ENCODE measurements at places on chromosomes 13 and 19.
A peak's percentile ranks its signal among the peaks of the same experiment; 100 is the strongest.

- DNase-seq, result no peak
Measured at GRCh38 chr19:14582894-14583340, at the start of gene CLEC17A. TSS of gene CLEC17A (plus strand) at chr19:14583084. CDS start at chr19:14583161, 77 bp downstream.

- no peak for DNase-seq
Measured at GRCh38 chr13:101013245-101013644, 338.6 kb upstream of the TMTC4 start.

DNA sequence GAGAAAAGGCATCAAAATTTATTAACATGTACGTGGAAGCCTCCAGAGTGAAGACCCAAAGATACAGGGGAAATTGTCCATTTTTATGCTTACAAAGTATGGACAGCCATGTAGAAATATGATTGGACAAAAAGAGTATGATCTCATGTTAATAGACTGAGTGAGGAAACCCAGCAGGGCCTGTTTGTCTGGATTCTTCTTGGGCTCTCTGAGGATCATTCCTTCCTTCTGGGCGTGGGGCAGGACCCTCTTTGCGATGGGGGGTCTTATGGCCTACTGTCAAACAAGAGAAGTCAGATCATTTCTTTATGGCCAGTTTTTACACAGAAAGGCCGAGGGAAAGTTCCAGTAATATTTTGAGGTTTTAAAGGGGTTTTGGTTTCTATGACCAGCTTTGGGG is 110.8 kb downstream of the ESD start:
- DNase-seq, result no peak

- no peak for DNase-seq
Measured at GRCh38 chr19:18895824-18896341, at the start of gene CERS1. TSS of gene CERS1 (minus strand) at chr19:18896158. CDS start at chr19:18896072, 86 bp downstream.

DNA sequence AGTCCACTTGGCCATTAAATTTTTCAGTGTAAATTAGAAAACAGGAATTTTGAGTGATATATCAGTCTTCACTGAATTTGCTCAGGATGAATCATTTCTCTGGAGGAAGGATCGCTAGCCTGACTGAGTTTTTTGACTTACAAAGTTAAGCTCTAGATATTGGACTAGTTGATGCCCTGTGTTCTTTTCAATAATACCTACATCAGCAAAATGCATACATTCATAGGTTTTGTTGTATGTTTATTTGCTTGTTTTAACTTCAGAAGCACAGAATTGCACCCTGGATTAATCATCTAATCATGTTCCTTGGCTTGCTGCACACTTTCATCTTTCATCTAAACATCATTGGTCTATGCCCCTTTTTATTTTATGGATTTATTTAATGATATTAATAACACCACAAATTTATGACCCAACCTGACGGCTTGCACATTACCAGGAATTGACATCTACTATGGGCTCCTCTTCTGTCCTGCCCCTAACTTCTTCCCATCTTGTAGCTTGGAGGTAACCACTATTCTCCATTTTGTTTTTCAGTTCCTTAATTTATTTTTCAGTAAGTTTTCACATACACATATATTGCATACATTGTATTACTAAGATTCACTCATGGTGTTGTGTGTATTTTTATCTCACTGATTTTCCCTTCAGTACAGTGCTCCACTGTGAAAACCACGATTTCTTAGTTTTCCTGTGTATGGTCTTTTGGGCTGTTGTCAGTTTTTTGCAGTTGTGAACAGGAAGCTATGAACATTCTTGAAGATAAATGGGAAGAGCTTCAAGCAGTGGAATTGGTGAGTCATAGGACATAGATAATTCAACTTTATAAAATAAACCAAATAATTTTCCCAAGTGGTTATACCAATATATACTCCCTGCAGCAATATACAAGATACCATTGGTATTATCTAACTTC is 23.3 kb downstream of the COMMD6 start:
- DNase-seq, result no peak

DNA sequence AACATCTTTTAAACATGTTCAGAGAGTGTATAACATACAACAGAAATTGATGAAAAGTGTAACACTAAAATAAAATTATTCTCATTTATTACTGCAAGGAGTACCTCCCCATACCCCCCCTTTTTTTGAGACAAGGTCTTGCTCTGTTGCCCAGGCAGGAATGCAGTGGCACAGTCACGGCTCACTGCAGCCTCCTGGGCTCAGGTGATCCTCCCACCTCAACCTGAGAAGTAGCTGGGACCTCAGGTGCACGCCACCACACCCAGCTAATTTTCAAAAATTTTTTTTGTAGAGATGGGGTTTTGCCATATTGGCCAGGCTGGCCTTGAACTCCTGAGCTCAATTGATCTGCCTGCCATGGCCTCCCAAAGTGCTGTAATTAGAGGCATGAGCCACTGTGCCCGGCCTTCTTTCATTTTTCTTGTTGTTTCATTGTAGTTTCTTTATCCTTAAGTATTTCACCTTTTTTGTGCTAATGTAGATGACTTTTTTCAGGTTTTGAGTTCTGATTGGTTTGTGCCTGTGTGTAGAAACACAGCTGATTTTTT is 28.3 kb downstream of the GATAD2A start:
- no peak for DNase-seq

- DNase-seq, result no peak
Measured at GRCh38 chr19:48308631-48309586, 16.4 kb upstream of the EMP3 start.

DNA sequence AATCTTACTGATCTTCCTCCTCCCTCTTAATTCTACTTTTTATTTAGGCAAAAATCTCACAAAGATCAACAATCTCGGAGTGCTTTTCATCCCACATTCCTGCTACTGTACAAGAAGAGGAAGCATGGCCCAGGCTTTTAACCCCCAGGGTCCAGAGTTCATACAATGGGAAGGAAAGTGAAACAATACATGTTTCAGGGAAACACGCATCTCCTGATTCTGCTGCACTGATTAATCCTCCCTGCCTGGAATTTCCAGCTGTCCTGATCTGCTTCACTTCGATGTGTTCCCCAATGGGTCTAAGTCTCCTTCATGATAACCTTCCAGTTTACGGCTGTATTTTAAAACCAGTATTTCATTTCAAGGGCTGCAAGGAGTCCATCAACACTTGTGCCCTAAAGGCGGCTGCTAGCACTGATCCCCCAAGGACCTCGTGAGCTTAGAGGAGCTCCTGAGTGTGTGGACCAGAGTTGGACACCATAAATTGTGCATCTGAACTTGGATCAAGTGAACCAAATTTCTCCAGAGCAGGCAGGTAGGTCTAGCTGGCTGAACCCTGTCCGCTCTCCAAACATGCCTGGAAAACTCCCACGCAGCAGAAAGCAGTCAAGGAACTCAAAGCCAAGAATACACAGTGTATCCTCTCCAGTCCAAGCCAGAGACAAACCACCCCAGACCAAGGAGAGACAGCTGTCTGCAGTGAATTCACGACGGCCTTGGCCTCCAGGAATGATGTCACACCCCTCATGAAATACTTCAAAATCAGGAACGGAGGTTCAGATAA is 44.3 kb downstream of the COL4A1 start:
- no peak for DNase-seq

DNA sequence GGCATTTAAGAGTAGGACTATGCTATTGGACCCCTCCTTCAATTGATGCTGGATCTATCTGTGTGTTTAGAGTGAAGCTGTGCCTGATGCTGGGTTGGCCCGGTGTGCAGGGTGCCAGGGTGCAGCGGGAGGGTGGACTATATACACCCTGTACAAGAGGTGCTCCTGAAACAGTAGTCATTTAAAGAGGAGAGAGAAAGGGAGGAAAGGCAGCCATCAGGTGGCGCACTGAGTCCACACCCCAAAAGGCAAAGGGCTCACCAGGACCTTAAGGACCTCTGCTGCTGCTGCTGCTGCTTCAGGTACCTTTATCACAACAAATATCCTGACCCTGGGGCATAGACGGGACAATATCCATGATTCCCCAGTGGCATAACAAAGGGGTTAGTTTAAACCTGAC is 39.4 kb downstream of the ZNF136 start:
- DNase-seq, result peak; percentile 76

- DNase-seq, result no peak
Measured at GRCh38 chr13:99847318-99847750, 124.2 kb downstream of the ZIC5 start.

DNA sequence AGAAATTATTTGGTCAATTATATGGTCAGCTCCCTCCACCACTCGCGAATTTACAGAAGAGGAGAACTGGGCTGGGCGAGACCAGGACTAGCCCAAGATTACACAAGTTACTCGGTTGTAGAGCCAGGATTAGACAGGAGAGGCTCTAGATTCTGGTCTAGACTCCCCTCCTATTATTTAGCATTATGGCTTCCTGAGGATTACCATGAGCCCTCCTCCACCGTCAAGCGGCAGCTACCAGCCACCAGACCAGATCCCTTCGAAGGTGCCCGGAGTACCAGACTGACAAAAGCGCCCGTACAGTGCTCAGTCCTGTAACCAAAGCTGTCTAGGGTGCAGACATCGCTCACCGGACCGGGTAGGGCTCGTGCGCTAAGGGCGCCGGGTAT is 497 bp upstream of the MLNR start:
- no peak for DNase-seq

DNA sequence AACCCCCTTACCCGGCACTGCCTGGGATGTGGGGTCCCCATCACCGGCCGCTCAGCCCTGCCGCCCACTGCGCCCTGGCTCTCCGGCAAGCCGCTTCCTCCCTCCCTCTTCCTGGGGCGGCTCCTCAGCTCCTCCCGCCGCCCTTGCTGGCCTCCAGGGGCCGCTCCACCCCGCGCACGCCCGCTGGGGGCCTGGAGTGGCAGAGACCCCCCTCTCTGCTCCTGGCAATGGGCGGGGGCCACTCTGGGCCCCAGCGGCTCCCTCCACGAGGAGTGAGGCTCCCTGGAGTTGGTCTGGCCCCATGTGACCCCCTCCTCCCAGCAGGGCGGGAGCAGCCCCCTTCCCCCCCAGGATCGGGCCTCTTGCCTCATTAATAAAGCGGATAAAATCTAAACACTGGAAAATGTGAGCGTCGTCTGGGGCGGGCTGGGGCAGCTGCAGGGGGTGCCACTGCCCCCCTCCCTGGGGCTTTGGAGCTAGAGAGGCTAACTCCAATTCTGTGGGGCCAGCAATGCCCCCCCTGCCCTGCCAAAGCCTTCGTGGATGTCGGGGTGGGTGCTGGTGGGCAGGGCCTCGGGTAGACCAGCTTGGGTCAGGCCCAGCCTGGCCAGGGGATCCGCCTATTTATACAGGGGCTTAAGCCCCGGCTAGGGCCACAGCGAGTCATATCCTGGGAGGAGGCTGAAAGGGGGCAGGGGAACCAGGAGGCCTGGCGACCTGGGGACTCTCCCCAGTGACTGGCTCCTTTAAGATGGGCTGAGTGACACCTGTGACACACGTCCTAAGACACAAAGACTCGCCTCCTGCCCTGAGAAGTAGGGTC is at the start of gene PTGER1:
Gene PTGER1 (minus strand): TSS at position 104 of the 823 bp plus-strand sequence. CDS start 1,034 bp downstream, outside the sequence.
- peak; percentile 33 for DNase-seq

- DNase-seq, result no peak
Measured at GRCh38 chr19:40335855-40336600, 12.2 kb downstream of the C19orf47 start.
